ENCODE measurements at places on chromosomes 13 and 19.

DNA sequence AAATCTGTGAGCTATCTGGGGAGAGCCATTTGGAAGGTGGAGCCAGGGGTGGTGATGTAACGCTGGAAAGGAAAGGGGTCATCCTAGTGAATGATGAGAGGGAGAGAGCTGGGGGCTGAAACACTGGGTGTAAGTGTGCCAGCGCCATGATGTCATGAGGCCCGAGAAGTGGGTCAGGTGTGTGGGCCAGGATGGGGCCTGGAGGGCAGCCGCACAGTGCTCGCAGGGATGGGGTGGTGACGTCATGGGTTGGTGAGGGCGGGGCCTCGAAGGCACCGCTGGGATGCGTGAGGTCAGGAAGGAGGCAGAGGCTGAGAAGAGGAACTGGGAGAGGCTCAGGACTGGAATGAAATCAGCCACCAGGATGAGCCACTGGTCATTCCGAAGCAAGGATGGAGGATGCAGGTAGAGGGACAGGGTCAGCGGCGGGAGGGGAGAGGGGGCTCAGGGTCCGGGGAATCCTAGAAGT, 4.4 kb downstream of the CCDC61 start:
- DNase-seq = no peak

- DNase-seq = peak; percentile 63
Measured at GRCh38 chr13:29918845-29919244, 68.4 kb upstream of the UBL3 start.

- no peak for DNase-seq
Measured at GRCh38 chr13:33312861-33313212, 27.3 kb upstream of the STARD13 start.

- DNase-seq = peak; percentile 42
Measured at GRCh38 chr19:48123907-48124651, 13.5 kb upstream of the PLA2G4C start.

DNA sequence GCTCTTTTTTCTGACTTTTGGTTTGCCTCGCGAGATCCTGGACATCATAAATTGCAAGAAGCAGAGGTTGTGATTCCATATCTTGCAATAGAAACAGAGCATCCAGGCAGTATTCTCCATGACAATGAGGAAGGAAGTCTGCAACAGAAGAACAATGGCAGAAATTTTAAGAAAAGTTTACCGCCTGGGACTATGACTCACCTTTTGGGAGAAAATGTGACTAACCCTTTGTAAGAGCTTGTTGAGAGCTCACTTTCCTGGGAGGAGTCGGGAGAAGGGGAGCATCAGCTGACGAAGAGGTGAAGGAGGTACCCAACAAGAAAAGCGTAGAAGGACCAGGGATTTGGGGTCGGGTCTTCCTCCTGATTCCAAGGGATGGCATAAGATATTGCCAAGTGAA, 34.3 kb upstream of the TNFSF11 start:
- DNase-seq = no peak

DNA sequence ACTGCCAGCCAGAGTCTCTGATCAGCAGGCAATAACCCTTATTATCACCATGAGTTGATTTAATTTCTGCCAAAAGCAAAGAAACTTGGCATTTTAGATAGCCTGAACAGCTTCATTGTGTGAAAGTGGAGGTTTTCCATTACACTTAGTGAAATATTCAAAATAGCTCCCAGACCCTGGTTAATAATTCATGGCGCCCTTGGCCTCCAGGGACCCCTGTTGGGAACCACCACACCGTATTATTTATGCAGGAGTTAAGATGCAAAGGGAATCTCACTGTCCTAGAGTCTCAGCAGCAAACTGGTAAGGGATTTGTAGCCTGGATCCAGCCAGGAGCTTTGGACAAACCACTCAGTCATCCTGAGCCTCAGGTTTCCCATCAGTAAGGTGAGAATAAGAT, 110.0 kb upstream of the PABPC3 start:
- no peak for DNase-seq
